ENCODE measurements at places on chromosomes 3 and 15.

DNA sequence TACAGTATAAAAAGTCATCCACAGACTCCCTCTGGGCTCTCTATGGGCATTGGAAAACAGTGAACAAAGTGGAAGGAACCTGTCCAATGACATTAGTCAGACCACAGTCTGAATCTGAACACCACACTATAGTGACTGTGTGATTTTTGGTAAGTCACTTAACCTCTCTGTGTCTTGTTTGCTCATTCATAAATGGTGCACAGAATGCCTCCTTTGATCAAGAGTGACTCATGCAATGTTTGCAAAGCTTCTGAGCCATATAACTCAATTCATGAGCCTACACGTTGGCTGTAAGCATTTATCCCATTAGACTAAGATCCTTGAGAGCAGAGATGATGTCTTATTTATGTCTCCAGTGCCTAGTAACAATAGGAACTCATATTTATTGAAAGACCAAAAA lies 46.7 kb downstream of the SV2B start:
- no peak for DNase-seq

DNA sequence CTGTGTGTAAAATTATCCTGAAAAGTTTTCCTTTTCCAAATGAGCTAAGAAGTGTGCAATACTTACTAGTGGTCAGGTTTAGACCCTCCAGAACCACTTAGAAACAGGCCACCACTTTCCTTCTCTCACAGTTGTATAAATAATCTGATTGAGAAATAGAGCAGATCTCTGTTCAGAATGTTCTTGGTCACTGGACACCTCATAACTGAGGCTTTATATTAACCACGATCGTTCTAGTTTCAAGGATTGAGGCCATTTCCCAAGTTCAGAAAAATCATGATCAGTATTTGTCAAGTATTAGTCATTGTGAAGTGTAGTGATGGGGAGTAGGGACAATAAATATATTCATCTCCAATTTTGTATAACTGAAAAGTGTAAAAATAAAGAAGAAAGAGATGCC lies 1.0 kb upstream of the MAP3K13 start:
- DNase-seq = no peak

GRCh38 chr3:82839871-82840270 lies 1078.4 kb upstream of the GBE1 start:
- DNase-seq = no peak

GRCh38 chr3:9111417-9111816 lies 138.0 kb downstream of the SRGAP3 start:
- no peak for DNase-seq

DNA sequence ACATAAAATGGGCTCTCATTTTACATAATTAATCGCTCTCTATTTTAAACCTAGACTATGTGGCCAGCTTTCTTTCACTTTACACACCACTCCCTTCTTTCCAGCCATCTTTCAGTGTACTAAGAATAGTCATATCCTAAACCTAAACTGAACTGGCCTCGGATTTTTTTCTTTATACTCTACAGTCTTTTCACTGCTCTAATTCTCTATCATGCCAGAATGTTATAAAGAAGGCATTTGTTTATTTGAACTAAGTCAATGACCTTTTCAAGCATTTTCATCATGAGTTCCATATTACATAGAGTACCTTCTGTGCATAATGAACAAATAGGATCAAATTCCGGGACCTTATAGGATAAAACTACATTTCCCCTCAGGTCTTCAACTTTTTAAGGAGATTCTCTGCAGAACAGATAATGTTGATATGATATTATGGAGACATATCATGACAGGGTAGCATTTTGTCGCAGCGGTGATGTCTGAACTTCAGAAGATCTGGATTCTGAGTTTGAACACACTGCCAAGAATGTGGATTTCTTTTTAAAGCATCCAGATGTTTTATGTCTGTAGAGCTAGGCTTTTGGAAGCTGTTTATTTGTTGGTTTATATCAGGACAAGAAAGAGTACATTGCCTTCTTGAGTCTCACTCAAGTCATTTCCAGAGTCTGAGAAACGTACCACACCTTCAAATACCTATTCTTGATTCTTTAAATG lies 1047.3 kb downstream of the MCTP2 start:
- DNase-seq = no peak

- DNase-seq = no peak
These were observed 48.7 kb upstream of the RYK start for GRCh38 chr3:134299185-134299887.

DNA sequence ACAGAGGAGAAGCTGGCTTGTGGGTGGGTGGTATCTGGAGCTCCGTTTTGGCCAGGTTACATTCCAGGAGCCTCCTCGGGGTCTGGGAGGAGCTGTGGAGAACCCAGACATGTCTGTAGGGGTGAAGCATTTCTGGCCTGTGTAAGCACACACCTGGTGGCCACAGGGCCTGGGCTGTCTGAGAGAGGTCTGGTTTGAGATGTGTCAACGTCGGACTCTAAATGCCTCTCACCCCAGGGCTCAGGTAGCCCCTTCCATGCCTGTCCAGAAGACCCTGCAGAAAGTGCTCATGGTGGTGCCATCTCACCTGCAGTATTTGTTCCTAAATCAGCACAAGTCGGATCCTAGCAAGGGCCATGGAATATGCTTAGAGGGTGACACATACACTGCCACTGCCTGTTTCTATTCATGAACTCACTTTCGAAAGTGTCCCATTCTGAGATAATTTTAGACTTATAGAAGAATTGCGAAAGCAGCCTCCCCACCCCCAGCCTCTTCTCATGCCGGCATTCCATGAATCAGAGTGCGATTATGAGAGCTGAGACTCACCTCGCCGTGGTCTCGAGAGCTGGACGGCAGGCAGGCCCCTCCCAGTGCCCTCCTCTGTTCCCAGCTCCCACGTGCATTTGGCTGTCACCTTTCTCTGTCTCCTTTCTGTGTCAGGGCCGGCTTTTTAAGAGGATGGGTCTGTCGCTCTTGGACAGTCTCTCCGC lies 63.7 kb downstream of the KLF15 start:
- DNase-seq = no peak

- no peak for DNase-seq
These were observed 630.5 kb downstream of the TBL1XR1 start for GRCh38 chr3:176566757-176567156.

GRCh38 chr3:45666757-45667431 lies 22.3 kb upstream of the SACM1L start:
- no peak for DNase-seq

Data from HTR-8/SVneo (cell line).